ENCODE measurements at places on chromosomes 12 and 14. TPM values are rescaled to one million over a fixed set of nuclear protein-coding genes. Genes with fewer than 3 reads are reported as not detected.

KRT83 gene
- total RNA-seq: not detected

LALBA gene
- total RNA-seq: not detected

ST8SIA1 gene
- total RNA-seq: not detected

SCNN1A gene
- total RNA-seq: 53.5 TPM

LMO3 gene
- total RNA-seq: not detected

PZP gene
- not detected for total RNA-seq

FAM181A gene
- not detected for total RNA-seq

SLC10A1 gene
- 2.6 TPM for total RNA-seq

SDR39U1 gene
- total RNA-seq: 44.1 TPM

- H3K36me3 ChIP-seq: no peaks in the 10 kb centered on the region
- H3K27me3 ChIP-seq: no peaks in the 10 kb centered on the region
- peaks cover 12% of the 10 kb centered on the region for H3K4me1 ChIP-seq
- peak overlapping the region; percentile 63 for H3K27ac ChIP-seq
Measured at GRCh38 chr12:90515199-90516175, 439.5 kb downstream of the CCER1 start.

DNA sequence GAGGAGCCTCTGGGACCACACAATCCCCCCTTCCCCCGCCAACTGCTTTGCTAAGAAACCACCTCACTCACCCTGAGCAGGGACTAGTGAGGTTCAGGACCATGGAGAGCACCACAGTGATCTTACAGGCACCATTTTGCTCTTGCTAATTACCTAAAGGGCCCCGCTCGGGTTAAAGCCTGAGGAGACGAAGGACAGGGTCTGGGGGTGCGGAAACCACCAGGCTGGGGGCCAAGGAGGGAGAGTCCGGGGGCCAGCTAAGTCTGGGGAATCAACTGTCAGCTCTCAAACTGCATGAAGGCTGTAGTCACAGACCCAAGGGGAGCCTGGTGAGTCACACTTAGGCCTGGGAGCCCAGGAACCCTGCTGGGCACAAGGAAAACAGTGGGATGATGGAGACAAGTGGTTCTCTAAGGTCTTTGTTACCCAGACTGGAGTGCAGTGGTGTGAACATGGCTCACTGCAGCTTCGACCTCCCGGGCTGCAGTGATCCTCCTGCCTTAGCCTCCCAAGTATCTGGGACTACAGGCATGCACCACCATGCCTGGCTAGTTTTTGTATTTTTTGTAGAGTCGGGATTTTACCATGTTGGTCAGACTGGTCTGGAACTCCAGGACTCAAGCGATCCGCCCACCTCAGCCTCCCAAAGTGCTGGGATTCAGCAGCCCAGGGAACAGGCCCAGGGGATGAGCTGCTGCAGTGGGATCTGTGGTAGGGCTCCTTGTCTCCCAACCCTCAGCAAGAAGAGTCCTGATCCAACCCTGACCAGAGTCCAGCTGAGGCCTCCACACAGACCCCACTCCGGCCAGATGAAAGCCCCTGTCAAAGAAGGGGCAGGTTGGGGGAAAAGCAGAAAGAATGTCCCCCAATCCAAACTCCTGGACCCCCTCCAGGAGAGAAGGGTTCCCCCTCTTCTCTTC is 98.8 kb downstream of the CALM1 start:
- no peak overlapping the region for H3K4me3 ChIP-seq
- peak; percentile 82 for DNase-seq

DNA sequence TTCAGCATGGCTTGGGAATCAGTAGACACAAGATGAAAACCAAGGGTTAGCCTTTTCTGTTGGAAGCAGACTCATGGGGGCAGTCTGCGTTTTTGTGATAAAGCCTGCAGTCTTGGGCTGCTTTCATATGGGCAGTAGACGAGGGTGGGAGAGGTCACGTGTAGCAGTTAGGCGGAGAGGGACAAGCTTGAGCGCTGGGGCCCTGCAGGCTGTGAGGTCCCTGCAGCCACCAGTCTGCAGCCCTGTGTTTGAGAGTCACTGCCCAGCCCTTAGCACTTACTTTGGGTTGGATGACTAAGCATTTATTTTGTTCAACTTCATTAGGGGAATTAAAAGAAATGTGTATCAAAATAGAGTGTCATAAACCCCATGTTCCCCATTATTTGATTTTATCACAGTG is 37.2 kb downstream of the EP400 start:
- H3K4me3 ChIP-seq: no peak overlapping the region
- no peaks in the 10 kb centered on the region for H3K27me3 ChIP-seq
- DNase-seq: no peak
- no peaks in the 10 kb centered on the region for H3K4me1 ChIP-seq

DNA sequence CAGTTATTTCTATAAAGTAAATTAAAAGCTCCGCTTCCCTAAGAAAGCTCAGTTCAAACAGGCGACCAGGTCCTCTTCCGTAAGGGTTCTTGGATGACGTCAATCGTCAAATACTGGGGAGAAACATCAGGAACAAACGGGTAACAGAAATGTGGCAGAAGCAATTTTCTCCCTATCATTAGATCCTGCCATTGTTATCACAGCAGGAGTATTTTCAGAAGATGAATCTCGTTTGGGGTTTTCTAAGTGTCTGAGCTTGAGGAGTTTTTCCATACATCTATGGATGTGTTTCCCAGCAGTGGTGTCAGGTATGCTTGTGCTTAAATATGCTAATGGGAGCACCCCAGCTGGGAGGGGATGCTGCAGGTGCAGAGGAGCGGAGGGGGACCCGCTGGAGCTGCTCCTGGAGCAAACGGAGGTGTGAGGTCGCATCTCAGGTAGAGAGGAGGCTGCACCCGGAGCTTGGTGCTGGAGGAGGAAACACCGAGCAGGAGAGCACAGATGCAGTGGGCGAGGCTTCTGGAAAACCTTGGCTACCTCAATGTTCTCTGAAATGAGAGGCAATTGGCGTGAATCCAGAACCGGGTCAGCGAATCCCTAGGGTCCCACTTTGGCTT is 795.5 kb downstream of the AACS start:
- no peaks in the 10 kb centered on the region for H3K27me3 ChIP-seq
- DNase-seq: no peak
- no peak overlapping the region for H3K27ac ChIP-seq
- H3K36me3 ChIP-seq: no peaks in the 10 kb centered on the region

- no peak overlapping the region for H3K27ac ChIP-seq
- H3K4me1 ChIP-seq: peaks cover 6% of the 10 kb centered on the region
- H3K4me3 ChIP-seq: no peak overlapping the region
- no peaks in the 10 kb centered on the region for H3K27me3 ChIP-seq
Measured at GRCh38 chr14:54674046-54674741, 107.3 kb downstream of the SAMD4A start.

DNA sequence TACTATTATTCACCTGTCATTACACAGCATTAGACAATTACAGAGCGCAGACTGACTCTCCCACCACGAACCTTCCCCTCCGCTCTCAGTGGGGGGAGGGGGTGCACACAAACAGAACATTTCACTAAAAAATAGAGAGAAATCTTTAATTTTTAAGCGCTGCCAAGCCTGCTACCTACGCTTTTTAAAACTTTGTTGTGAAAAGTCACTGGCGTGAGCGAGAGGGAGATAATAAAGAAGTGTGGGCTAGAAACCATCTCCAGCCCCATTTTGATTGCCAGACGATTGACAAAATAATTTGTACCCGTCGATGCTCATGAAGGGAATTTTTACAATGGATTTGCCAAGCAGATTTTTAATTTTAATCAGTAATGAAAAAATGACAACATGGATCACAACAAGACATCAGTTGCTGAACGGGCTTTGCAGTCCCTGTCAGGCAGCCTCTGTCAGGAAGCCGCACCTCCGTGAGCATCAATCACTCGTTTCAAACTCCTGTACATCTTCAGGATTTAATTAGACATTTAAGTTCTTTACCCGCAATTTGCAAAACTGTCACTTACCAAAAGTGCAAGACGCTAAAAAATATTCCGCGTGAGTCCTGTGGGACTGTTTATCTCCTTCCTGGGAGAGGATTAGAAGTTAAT is 209.1 kb downstream of the BCL11B start:
- no peaks in the 10 kb centered on the region for H3K27me3 ChIP-seq
- no peaks in the 10 kb centered on the region for H3K36me3 ChIP-seq
- no peaks in the 10 kb centered on the region for H3K4me1 ChIP-seq
- H3K4me3 ChIP-seq: no peak overlapping the region

DNA sequence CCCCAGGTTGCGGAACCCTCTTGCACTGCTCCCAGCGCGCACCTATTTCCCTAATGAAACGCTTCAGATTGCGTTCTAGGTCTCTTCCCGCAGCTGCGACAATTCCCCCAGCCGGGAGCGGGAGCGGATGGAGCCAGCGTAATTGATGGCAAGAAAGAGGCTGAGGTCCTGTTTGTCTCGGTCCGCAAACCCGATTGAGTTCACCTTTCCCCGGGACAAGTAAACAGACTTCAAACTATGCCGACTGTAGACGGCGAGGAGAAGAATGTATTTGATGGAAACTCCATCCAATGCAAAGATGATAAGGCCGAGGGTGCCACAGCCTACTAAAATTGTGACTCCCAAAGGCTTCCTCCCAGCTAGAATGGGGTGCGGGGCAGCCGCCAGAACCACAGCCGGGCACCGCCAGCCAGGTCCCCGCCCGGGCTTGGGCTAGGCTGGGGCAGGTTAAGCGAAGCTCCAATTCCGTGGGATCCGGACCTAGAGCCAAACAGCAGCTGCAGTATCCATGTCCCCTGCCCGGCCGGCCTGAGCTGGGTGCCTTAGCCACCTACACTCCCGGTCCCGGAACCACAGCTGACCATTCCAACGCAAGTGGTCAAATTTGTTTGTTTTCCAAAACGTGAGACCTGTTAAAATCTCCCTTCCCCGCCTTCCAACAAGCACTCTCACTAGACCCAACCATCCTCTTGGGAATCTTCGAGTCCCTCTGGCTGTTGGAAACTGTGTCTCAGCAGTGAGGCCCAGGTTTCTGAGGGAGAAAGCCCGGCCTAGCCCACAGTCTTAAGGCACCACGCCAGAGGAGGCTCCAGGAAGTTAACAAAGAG is 5.5 kb downstream of the NKX2-1 start:
- no peaks in the 10 kb centered on the region for H3K27me3 ChIP-seq
- no peak overlapping the region for H3K27ac ChIP-seq
- H3K36me3 ChIP-seq: no peaks in the 10 kb centered on the region
- H3K4me3 ChIP-seq: no peak overlapping the region
- DNase-seq: no peak
- peaks cover 13% of the 10 kb centered on the region for H3K4me1 ChIP-seq

DNA sequence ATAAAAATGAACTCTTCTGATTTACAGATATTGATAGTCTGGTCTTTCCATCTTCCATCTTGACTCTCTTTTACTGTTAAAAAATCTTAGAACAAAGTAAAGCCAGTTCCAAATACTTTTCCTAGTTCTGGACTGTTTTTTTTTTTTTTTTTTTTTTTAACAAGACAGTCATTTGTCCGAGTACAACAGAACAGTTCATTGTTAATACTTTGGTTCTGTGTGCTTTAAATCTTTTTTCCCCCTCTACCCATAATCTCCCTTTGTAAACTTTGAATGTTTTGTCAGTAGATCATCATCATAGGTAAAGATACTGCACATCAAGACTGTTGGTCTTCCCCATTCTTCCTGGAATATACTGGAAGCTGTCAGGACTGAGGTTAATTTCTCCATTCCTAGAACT is 38.0 kb downstream of the ADIPOR2 start:
- no peaks in the 10 kb centered on the region for H3K4me1 ChIP-seq
- H3K36me3 ChIP-seq: no peaks in the 10 kb centered on the region
- DNase-seq: no peak
- H3K27me3 ChIP-seq: no peaks in the 10 kb centered on the region
- no peak overlapping the region for H3K27ac ChIP-seq
- no peak overlapping the region for H3K4me3 ChIP-seq

DNA sequence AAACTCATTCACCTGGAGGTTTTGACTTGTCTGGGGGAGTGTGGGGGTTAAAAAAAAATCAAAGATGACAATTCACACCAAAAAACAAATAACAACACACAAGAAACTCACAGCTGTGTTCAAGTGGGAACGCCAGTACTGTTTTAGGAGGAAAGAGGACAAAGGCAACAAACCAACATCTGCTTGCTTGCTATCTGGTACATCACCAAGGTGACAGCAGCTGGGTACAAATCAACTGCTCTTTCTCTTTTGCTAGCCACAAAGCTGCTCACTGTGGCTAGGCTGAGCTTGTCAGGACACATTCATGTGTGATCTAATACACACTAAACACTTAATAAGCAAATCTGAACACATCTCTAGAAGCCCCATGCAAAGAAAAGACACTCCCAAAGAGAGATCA is 128.0 kb upstream of the RAP1B start:
- no peak overlapping the region for H3K4me3 ChIP-seq
- H3K36me3 ChIP-seq: no peaks in the 10 kb centered on the region
- no peaks in the 10 kb centered on the region for H3K27me3 ChIP-seq

- H3K27me3 ChIP-seq: no peaks in the 10 kb centered on the region
- peaks cover 56% of the 10 kb centered on the region for H3K4me1 ChIP-seq
- H3K27ac ChIP-seq: no peak overlapping the region
- no peak overlapping the region for H3K4me3 ChIP-seq
- no peak for DNase-seq
- no peaks in the 10 kb centered on the region for H3K36me3 ChIP-seq
Measured at GRCh38 chr14:32080001-32080510, 3.0 kb downstream of the ARHGAP5 start.

DNA sequence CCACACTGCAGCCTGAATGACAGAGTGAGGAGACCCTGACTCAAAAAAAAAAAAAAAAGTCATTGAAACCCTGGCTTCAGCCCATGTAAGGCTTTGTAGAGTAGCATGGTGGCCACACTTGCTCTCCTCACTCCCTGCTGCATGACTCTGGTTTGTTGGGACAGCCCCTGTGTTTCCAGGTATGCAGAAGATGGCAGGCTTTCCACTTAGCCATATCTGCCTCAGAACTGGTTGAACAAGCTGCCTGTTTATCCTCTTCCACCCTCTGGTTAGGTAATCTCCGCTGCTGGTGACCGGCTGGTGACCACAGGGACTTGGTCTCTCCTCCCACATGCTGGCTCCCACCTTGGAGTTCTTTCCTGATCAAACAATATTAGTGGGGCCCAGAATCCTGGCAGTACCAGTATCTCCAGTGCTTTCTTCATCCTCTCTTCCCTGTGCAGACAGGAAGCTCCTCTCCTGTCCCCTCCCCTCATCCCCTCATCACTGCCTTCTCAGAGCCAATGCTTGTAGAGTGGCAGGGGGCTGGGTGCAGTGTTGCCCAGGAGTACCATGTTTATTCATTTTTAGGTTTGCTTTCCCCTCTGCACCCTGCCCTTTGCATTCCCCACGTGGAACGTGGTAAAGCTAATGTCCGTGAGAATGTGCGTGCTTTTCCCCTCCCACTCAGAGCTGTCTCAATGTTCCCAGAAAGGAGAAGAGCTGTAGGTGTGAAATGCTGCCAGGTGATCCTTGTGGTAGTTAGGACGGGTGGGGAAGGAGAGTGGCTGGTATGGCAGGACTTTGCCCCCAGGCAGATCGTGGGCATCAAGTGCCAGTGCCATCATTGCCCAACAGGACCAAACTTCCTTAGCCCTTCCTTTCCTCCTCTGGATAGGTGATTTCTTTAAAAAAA is 11.3 kb downstream of the ABHD12B start:
- H3K27me3 ChIP-seq: no peaks in the 10 kb centered on the region
- H3K36me3 ChIP-seq: no peaks in the 10 kb centered on the region
- no peak overlapping the region for H3K27ac ChIP-seq

DNA sequence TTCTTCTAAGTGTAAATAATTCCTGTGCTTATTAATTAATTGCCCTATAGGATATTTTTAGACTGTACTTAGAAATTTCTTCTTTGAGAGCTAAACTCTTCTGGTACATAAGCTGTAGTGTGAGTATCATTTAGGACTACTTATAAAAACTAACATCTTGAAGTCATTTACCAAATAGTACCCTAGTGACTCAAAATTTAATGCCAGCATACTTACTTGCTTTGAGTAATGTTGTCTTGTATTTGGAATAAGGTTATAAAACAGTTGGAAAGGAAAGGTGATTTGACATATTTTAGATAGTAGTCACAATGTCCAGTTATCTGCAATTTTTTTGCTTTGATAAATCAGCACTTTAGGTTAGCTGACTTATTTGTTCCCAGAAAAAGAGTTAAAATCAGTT is 39.1 kb downstream of the SPATA7 start:
- no peaks in the 10 kb centered on the region for H3K27me3 ChIP-seq
- H3K4me1 ChIP-seq: no peaks in the 10 kb centered on the region
- no peaks in the 10 kb centered on the region for H3K36me3 ChIP-seq
- no peak overlapping the region for H3K27ac ChIP-seq
